Stimulated activated CD4-positive, alpha-beta T cell treated with anti-CD3 and anti-CD28 coated beads, Interleukin-15, amount 100 ng/mL, for 1 hour (primary cell): ENCODE measurements at places on chromosomes 5 and 9.

- no peak for DNase-seq
Observed at GRCh38 chr5:36685631-36686288, 79.4 kb downstream of the SLC1A3 start.

GRCh38 chr5:62011089-62011664 lies 294.8 kb upstream of the KIF2A start:
- DNase-seq: no peak

- no peak for DNase-seq
Observed at GRCh38 chr5:121408778-121409177, 442.9 kb upstream of the FTMT start.

DNA sequence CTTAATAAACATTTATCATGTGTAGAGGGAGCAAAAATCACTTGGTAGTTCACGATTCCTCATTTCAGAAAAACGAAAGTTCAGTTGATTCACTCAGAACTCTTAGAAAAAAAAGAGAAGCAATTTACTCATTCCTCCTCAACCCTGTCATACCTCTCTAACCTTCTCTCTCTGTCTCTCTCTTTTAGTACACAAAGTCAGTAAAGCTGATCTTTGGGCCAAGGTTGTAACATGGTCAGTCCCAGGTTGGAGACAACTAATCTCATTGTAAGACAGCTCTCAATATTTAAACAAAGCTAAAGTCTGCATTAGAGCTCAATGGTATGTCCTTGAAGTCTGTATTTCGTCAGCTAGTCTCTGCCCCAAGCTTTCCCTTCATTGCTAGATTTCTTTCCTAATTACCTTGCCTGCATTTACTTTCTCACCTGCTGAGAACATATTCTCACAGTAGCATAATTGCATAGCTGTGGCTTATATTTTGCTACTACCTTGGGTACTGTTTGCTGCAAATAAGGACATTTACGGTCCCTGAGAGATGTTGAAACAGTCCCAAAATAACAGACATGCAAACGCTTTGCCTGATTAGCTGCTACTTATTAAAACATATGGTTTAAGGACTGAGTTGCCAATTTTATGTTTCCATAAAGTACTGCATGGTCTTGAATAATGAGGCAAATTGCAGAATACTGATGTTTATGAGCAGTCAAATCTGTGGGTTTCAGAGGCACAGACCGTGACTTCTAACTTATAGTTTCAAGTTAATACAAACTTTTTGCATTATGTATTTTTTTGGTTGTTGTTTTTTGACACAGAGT lies 138.3 kb downstream of the GPBP1 start:
- DNase-seq: no peak

- DNase-seq: no peak
Observed at GRCh38 chr5:9356351-9356825, 189.5 kb downstream of the SEMA5A start.

DNA sequence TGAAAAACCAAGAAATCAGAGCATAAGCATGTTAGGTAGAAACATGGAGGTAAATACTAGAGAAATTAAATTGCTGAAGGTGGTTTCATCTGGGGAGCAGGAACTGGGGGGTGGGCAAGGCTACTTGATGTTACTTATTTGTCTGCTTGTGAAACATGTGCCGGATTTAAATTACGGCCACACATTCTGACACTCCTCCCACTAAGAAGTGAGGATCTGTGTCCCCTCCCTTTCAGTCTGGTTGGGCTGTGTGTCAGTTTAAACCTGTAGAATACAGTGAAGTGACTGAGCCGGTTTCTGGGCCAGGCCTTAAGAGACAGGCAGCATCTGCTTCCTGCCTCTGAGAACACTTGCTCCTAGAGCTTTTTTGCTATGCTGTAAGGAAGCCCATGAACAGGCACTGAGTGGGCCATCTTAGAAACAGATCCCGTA lies 2.3 kb upstream of the IARS1 start:
- DNase-seq: no peak

DNA sequence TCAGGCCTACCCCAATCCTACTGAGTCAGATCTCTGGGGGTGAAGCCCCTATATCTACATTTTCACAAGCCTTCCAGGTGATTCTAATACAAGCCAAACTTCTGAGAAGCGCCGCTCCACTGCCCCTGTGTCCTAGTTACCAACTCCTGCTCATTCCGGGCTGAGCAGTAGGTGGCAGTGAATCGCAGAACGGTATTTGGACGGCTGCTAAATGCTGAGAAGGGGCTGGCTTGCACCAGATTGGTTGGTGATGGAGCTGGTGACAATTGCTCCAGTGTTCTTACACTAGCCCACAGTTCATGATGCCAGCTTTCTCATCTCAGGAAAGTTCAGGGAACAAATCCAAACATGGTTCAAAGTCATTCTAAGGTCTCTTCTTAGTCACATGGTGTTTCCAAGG lies 31.1 kb upstream of the FGF1 start:
- no peak for DNase-seq

GRCh38 chr9:107644733-107645463 lies 155.3 kb upstream of the KLF4 start:
- no peak for DNase-seq

DNA sequence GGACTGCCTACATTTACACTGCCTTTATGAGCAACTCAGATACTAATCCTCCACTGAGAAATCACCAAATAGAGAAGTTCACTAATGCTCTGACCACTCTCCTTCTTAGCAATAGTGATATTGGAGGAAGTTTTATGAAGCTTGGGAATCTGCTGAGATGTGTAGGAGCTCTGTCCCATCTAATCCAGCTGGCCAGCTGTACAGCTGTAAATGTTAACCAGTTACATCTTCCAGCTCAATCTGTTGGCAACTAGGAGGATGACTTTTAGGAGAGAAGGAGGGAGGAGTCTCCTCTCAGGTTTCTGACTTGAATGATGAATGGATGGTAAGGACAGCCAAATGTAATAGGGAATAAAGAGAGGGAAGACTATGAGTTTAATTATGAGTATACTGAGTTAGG lies 36.3 kb upstream of the LRRC19 start:
- no peak for DNase-seq
